GM04503 (cell line): ENCODE measurements at places on chromosomes 2 and 18.

- no peak for DNase-seq
Observed at GRCh38 chr2:230643576-230644291, 68.9 kb upstream of the CAB39 start.

DNA sequence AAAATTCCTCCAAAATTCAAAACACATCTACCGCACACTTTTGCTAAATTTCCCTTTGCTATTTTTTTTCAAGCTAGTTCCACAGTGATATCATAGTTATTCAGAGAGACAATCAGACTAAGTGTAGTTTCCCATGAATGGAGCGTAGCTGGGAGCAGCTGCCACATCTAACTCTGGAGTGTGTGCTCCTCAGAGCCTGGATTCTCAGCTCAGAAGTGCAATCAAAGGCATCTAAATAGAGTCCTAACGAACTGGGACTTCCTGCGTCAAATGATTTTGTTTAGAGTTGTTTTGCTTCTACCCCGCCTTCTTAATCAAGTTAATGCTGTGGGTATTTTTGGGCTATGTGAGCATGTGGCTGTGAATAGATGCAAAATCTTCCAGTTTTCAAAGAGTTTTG, 160.3 kb downstream of the TMEM18 start:
- no peak for DNase-seq

GRCh38 chr18:36499938-36500337, 202.4 kb downstream of the FHOD3 start:
- no peak for DNase-seq

GRCh38 chr2:109630441-109631430, 16.6 kb downstream of the SOWAHC start:
- no peak for DNase-seq

DNA sequence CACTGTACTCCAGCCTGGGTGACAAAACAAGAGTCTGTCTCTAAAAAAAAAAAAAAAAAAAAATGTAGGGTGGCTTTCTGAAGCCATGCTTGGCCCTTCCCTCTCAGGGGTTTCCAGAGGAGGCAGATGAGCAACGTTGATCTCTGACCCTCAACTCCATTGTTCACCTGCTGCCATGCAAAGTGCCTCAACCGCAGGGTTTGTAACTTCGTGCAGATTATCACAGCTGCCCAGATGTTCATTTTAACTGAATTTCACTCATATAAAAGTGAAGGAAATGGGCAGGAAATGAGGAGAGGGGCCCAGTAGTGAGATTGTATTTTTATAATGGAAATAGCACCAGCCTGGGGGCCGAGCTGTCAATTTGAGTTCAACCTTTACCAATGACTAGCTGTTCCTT, 14.9 kb upstream of the B3GNT2 start:
- DNase-seq: no peak

DNA sequence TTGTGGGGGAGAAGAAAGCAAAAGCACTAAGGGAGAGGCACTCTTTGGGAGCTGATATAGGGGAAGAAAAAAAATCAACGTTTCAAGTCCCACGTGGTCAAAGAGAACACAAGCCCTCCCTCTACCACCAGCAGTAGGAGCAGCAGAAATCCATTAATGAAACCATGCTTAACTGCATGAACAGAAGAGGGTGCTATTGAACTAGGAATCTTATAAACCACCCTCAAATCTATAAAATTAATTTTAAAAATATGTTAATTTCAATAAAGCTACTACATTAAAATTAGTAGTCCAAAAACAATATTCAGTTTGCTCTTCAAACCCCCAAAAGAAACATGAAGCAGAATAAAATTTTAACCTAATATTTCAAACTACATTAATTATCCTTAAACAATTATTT, 147.8 kb downstream of the TMEM18 start:
- no peak for DNase-seq

DNA sequence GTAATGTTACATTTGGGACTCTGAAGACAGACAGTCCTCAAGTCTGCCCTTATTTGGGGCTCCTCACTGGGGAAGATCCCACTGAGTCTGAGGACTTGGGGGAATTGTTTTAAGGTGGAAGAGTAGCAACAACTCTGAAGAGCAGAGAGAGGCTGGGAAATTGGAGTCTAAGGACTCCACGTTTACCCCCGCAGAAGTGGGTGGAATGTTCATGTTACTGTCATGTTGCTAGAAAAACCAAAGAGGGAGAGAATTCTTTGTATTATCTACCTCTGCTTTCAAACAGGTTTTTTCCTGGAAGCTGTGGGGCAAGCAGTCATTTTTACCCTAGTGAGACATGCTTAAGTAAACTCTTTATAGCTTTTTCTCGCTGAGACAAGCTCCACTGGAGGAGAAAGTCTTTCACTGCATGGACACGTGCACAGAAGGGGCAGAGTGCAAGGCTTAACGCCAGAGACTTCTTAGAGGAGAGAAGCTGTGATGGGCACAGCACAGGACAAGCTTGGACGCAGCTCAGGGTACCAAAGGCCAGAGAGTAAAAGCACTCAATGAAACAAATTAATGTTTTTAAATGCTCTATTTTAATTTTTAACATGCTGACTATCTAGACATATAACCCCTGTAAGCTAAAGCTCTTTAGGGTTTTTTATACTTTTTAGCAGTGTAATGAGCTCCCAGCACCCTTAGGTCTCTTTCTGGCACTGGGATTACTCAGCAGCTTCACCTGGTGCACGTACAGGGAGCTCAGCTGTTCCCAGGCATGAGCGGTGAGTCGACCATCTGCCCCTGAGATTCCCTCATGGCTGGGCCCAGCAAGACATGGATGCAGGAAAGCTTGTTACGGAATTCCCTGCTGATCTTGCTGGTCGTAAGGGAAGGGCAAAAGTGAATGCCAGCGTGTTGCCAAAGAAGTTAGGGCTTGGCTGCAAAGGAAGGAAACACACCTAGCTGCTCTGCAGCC, 54.5 kb upstream of the BIN1 start:
- DNase-seq: no peak

GRCh38 chr2:197577446-197577845, 61.6 kb downstream of the MOB4 start:
- no peak for DNase-seq

GRCh38 chr2:68971591-68972231, 2.7 kb upstream of the GKN1 start:
- peak; percentile 98 for DNase-seq

- no peak for DNase-seq
Observed at GRCh38 chr18:59575995-59576394, 121.2 kb downstream of the CCBE1 start.

- DNase-seq: no peak
Observed at GRCh38 chr2:28486526-28486925, 9.3 kb upstream of the PLB1 start.

- DNase-seq: no peak
Observed at GRCh38 chr2:130310881-130311280, 31.8 kb upstream of the IMP4 start.

GRCh38 chr2:237760506-237761502, 37.8 kb upstream of the RBM44 start:
- DNase-seq: no peak

GRCh38 chr18:3411854-3412268, 38.1 kb upstream of the TGIF1 start:
- no peak for DNase-seq

DNA sequence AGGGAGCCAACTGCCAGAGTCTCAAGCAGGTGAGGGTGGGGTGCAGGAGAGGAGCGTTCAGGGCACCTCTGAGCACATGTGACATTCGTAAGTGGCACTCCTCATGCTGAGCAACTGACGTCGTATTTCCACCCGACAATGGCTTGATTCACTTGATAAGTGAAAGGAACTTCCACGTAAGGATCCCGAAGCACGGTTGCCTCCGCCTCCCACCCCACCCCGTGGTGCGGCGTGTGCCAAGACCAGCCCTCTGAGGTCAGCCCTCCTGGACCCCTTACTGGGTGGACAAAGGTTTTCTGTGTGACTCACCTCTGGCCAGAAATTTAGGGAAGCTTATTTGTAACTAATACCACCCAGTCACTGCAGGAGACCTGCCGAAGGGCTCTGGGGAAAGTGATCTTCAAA, 59.9 kb downstream of the AGAP1 start:
- DNase-seq: no peak

DNA sequence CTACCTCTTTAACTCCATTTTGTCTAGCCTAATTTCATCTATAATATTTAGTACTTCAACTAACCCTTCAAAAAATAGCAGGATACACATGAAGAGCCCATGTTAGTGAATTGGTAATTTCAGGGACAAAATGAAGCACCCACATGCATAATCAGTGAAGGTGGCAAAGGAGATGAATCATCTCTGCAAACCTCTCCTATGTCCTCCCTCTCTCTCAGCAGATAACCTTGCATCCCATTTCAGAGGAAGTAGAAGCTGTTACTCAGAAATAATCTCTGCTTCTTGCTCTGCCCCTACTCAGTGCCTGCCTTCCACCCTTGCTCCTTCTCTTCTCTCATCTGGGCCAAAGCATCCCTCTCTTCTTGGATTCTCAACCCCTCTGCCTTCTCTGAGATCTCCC, 60.2 kb upstream of the CAVIN2 start:
- no peak for DNase-seq

- no peak for DNase-seq
Observed at GRCh38 chr2:17328161-17328560, 190.1 kb downstream of the RAD51AP2 start.

- DNase-seq: no peak
Observed at GRCh38 chr2:207676827-207677354, 34.5 kb upstream of the CCNYL1 start.
